ENCODE measurements at places on chromosomes 6 and 20.

DNA sequence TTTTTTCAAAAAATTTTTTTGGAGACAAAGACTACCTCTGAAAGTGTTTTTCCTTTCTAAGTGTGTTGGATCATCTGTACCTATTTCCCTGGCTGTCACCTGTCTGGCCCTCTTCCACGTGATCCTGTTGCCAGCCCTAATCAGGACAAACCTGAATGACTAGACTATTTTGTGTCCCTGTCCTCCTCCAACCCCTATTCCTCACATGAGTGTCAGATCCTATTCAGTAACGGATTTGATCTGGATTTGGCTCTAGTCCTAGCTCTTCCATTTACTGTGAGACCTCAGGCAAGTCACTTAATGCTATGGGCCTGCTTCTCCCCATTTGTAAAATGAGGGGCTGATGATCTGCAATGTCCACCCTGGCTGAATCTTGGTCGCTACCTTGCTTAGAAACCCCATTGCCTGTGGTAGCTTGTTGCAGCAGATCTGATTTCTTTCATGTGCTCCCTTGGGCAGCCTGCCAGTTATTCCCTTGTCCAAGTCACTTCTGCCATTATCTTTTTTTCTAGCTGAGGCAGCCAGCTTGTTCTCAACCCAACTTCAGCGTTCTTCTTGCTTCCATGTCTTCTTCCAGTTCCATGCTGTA lies 4.8 kb downstream of the PHF20 start:
- no peak for DNase-seq

DNA sequence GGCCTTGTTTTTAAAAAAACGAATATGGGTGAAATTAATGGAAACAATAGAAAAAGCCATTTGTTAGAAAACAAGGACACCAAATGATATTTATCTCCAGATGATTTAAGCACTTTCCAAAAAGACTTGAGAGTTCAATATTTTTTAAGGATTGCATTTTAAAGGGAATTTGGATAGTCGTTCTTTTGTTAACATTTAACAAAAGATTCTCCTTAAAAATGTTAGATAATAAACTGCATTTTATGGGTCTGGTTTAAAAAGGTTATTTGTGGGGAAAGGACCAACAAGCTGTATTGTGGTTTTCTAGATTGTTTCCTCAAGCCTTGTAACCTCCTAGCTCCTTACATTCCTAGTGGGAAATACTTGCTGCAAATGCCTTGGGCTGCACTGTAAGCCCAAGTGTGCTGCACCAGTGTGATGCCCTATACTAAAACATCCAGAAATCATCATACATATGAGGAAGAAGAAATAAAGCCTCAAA lies 1.5 kb upstream of the PHIP start:
- DNase-seq: no peak

GRCh38 chr6:168560126-168560525 lies 119.1 kb downstream of the SMOC2 start:
- DNase-seq: no peak

DNA sequence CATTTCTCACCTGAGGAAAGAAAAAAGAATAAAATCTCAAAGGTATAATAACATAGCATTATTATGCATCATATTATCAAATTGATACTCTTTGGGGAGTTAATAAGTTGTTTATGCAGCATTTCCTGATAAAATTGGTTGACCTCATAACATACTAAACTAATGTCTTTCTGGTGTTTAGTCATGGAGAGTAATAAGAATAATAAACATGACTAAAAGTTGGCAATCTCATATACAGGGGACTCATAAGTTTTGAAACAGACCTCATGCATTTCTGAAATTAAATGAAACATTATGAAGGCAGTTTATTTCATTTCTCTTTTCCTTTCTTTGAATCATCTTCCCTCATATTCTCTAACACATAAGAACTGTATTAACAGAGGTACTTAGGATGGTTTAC lies 60.5 kb upstream of the PRDM1 start:
- no peak for DNase-seq

- no peak for DNase-seq
Measured at GRCh38 chr6:71204741-71205140, 83.9 kb upstream of the OGFRL1 start.

GRCh38 chr6:87349896-87350295 lies 5.3 kb downstream of the C6orf163 start:
- no peak for DNase-seq

DNA sequence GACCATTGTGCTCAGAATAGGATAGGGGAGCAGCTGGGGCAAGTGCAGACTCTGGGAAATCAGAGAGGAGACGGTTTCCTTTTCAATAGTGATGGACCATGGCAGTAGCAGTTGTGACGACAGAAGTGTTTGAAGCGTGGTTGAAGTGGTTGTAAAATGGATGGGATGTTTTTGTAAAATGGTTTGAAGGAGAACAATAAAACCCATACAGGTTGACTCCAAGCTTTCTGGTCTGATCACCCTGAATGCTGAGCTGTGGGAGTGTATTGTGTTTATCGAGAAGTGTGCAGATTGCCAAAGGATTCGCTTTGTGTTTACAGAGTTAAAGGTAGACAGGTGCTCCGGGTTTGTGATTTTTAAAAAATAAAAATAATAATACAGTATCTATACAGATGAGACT lies 255.2 kb upstream of the SULF2 start:
- no peak for DNase-seq

DNA sequence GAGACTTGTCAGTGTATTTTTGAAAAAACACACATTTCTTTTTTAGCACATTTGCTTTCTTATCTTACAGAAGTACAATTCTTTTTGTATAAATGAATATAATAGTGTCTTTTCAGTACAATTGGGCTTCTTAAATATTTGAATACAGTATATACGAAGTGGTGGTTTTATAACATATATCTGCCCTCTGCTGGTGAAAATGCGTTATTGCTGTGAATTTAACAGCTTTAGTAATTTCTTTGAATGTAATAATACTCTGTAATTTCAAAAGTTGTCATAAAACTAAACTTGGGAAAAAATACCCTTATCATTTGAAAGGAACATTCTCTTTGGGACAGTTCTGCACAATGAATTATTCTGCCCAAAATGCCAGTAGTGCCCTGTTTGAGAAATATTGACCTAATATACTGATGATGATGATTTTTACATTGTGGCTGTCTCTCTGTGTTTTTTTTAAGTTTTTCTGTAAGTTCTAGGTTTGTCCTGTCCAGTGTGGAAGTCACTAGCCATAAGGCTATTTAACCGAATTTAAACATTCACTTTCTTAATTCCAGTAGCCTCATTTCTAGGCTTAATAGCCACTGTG lies 19.0 kb downstream of the SMAP1 start:
- DNase-seq: no peak

DNA sequence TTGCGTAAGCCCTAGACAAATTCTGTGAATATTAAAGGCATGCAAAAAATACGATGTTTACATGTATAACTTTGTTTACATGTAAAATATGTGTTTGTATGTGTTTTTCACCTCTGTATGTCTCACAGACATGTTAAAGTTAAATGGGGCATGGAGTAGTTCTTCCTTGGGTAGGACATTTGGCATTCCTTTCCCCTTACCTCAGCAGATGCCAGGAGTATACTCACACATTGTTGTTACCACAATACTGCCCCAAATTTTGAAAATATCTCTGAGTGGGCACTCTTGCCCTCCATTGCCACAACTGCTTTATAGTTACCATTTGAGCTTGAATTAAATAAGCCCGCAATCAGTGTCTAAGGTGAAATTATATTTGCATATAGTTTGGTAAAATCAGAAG lies 147.5 kb downstream of the MYO6 start:
- DNase-seq: no peak

DNA sequence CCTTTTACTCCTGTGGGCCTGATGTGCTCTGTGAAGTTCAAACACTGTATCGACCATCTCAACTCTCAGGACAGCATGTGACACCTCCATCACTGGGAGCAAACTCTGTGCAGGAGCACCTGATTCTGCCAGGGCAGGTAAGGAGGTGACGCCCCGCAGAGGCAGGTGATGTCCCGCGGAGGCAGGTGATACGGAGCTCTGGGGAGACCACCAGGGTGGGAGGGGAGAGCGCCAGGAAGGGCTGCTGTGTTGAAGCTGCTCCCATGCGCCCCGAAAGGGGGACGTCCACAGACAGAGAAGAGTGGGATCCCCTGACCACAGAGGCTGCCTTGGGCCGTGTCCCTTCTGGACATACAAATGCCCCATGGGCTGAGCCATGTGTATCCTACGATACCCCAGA lies 58.3 kb downstream of the DACT2 start:
- no peak for DNase-seq

- DNase-seq: no peak
Measured at GRCh38 chr6:15170126-15170525, 75.7 kb upstream of the JARID2 start.

DNA sequence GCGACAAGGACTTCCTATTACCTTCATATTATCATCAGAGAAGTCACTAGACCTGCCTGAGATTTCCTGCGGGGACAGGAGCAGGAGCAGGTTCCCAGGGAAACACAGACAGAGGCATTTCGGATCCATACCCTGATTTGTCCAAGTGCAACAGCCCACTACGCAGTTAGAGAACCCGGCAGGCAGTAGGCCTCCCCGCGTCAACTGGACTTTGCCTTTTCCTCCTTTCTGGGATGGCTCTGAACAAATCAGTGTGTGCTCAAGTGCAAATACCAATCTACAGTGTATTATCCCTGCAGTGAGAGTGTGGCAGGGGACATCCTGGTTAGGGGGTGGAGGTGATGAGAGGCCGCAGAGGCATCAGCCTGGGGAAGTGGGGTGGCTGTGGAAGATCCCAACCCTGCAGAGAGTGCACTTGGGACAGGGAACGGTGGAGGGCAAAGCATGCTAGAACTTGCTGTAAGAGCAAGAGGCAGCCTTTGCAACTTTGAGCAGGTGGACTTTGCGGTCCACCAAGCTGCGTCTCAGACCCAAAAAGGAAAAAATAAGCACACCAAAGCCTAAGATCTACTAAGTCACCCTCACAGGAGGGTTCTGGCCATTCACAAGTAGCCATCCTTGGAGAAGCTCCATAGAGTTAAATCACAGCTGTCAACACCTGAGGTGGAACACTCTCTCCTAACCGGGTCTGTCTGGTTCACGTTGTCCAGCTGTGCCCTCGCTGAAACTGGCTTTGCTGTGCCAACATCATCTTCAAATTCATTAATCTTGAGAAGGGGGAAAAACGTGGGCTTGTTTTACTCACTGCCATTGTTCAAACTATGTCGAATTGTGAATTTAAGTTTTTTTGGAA lies 159.1 kb downstream of the ZDHHC14 start:
- no peak for DNase-seq

DNA sequence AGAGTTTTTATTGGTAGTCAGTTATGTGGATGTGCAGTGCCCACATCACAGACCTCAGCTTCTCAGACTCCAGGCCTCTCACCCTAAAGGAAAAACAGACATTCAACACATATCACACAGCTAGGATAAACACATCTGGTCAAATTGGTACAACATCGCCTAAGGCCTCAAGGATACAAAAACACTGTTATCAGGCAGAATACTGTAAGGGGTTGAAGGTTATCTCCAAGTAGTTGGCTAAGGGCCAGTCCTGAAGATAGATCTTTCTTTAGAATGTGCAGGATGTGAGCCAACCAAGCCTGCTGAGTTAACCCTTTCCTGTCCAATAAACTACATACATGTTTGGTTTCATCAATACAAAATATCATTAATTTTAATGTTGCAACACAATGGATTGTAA lies 308.4 kb upstream of the GJE1 start:
- no peak for DNase-seq

GRCh38 chr6:45946887-45947286 lies 68.8 kb downstream of the CLIC5 start:
- no peak for DNase-seq

- no peak for DNase-seq
Measured at GRCh38 chr6:28410767-28411166, 11.2 kb upstream of the ZSCAN12 start.

GRCh38 chr6:39037082-39037508 lies 11.5 kb upstream of the GLP1R start:
- no peak for DNase-seq

DNA sequence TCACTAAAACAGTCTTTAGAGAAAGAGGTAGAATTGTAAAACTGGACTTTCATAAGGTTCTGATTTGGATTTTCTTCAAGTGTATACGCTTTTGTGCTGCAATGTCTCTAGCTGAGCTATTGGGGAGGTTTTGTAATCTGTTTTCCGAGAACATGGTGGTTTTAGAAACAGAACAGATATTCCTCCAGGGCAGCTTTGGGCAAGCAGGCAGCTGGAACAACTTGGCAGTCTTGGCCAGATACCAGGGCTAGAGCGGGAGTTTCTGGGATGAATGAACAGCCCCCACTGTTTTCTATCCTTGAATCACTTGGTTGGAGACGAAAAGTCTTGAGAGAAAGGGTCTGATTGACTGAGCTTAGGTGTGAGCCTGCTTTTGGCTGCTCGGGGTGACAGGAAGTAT lies 17.1 kb upstream of the ARMC2 start:
- no peak for DNase-seq

- no peak for DNase-seq
Measured at GRCh38 chr6:88143421-88144157, 22.6 kb downstream of the CNR1 start.

- DNase-seq: no peak
Measured at GRCh38 chr20:59835057-59835447, 98.4 kb downstream of the SYCP2 start.

GRCh38 chr6:40440053-40440452 lies 147.1 kb downstream of the LRFN2 start:
- no peak for DNase-seq

- no peak for DNase-seq
Measured at GRCh38 chr6:66526061-66526460, 819.0 kb upstream of the EYS start.

DNA sequence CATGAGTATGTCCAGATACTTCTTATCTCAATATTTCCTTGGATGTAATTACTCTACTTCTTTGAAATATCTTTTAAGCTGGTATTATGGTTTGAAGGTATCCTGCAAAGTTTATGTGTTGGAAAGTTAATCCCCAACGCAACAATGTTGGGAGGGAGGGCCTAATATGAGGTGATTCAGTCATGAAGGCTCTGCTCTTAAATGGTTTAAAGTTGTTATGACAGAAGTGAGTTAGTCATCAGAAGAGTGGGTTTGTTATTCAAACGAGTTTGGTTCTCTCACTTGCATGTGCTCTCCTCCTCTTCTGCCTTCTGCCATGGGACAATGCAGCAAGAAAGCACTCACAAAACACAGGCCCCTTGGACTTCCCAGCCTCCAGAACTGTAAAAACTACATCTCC lies 176.3 kb downstream of the KCNQ5 start:
- no peak for DNase-seq

- DNase-seq: no peak
Measured at GRCh38 chr20:37379967-37380828, 34.3 kb downstream of the SRC start.

DNA sequence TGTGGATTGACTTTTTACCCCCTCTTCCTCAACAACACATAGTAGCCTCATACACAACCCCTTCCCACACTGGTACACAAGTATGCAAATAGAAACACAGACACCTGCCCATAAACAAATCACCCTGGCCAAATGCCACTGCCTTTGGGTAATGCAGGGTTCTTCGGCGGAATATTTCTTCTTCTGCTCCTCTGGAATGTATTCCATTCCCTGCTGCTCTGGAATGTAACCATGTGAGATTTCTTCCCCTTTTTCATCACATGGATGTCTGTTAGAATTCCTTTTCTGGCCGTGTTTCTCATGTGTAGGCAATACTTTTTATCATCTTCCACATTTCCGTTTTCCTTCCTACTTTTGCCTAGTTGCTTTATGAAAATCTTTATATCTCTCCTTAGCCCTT lies 76.1 kb upstream of the TPD52L1 start:
- DNase-seq: no peak

- no peak for DNase-seq
Measured at GRCh38 chr20:3077618-3078134, 6.3 kb downstream of the OXT start.

Measured in T1000 (cell line).